ENCODE measurements at places on chromosomes 7 and 10.

- DNase-seq = peak; percentile 8
These were observed 1.3 kb downstream of the UBE2H start for GRCh38 chr7:129951226-129952085.

- DNase-seq = no peak
These were observed 12.9 kb downstream of the CALML3 start for GRCh38 chr10:5537684-5538083.

- no peak for DNase-seq
These were observed 237.7 kb downstream of the ETV1 start for GRCh38 chr7:13751766-13752165.

GRCh38 chr7:107850643-107851042, 40.3 kb upstream of the DLD start:
- no peak for DNase-seq

GRCh38 chr7:7895004-7895650, 73.5 kb upstream of the GLCCI1 start:
- no peak for DNase-seq

DNA sequence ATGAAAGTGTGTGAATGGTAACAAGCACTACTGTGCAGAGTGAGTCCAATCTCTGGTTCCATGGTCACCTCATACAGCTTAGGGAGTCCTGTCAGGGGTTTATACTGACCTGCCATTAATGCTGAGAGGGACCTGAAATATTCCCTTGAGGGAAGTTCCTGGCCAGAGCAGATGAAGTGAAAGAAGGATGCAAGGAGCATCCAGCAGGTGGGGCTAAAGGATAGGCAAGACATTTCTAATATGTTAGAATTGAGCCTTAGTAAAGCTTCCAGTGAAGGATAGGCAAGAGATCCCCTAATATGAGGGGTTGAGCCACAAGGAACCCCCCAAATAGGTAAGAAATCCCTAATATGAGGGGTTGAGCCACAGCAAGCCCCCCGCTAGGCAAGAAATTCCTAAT, 25.5 kb upstream of the FAM221A start:
- peak; percentile 12 for DNase-seq

DNA sequence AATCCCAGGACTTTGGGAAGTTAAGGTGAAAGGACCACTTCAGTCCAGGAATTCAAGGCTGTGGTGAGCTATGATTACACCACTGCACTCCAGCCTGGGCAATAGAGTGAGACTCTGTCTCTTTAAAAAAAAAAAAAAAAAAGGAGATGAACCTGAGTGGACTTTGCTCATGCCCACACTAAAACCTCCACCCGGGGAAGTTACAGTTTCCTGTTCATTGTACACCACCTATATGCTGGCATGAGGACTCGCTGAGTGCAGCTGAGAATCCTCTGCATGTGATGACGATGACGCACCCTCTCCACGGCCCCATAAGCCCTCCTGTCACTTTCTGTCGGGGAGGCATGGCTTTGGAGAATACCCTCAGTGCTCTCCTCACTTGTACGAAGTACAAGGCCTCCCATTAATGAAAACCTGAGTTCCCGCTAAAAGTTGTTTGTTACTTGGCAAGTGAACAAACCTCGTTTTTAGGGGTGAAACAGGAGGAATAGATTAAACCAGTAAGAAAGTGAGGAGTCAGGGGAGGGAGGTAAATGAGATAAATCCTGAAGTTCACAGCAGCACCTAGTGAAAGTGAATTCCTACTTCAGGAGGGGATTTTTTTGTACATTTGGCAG, 15.9 kb downstream of the TMEM176B start:
- no peak for DNase-seq

GRCh38 chr7:135253851-135254771, 20.5 kb downstream of the STRA8 start:
- DNase-seq = peak; percentile 68

DNA sequence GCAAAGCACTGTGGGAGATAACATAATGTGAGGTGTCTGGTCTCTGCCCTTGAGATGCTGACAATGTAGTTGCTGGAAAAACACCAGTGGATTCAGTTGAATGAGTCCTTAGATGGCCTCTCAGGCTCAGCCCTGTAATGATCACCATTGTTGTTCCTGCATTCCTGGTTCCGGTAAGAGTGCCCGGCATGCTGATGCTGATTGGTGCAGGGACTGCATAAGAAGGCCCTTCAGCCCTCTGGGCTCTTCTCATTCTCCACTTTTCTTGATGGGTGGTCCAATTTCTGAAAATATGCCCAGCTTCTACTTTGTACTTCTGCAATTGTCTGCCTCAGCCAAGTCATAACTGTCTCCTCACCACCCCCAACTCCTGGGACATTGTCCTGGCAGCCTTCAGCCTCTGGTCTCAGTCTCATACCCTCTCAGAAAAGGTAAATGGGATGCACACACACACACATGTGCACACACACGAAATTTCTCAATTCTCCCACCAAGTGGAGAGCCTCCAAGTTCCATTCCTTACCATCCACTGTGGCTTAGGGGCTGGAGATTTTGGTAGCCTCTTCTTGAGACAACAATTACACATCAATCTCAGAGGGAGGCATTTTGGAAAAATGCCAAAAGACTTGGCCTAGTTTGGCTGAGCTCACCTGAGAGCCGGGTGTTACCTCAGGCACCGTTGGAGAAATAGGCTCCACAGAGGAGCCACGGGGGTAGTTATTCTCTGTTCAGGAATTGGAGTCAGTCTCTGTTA, 314.9 kb downstream of the RPS24 start:
- no peak for DNase-seq

GRCh38 chr7:2163600-2164555, 68.9 kb downstream of the MAD1L1 start:
- DNase-seq = no peak

DNA sequence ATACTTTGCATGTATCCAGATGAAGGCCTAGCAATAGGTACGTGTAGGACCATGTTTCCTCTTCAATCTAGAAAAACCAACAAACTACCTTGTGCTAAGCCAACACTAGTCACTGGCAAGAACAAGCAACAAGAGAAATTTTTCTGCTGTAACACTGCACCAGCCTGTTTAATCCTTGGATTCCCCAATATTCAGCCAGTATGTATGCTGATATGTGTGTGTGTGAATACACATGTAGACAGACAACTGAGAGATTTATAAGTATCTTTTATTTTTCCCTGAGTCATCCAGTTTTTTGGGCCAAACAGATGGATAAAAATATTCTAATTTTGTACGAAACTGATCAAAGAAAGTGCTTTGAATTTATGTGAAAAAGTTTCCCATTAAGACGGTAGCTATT, 26.2 kb downstream of the GLI3 start:
- peak; percentile 35 for DNase-seq

- peak; percentile 16 for DNase-seq
These were observed 12.2 kb downstream of the UBE3C start for GRCh38 chr7:157150882-157151281.

DNA sequence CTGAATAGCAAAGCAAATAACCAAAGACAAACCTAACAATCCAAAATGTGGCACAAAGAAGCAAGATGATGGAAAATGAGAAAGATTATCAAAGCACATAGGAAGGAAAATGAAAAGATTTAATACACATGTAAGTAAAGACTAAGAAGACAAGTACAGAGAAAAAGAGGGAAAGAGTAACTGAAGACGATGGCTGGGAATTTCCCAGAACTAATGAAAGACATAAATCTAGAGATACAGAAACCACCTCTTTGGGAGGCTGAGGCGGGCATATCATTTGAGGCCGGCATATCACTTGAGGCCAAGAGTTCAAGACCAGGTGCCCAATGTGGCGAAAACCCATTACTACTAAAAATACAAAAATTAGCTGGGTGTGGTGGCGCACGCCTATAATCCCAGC, 46.8 kb downstream of the CCDC6 start:
- DNase-seq = no peak

DNA sequence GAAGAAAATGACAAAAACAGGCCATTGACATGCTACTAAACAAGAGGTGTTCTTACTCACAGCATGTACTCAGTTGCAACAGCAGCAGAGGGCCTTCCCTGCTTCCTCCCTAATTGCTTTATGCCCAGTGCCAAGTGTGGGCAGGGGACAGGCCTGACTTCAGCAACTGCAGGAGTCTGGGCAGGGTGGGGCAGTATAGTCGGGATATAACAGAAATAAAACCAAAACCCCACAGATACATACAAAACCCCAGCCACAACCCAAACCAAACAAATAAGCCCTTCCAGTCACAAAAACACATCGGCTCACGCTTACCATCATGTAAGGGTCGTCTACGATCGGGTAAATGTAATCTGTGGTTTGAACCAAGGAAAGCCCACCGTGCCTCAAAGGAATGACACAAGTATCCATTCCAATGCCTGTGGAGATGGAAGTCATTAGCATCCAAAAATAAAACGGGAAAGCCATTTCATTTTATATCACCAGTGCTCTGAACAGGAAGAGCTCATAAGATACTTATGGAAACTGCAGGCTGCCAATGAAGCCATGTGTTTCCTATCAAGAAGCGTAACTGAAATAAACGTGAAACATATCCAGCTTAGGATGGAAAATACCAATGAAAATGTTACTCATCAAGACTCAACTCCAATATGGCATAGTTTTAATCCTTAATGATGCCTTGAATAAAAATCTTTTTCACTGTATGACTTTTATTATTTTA, 9.5 kb downstream of the SEPHS1 start:
- peak; percentile 79 for DNase-seq

DNA sequence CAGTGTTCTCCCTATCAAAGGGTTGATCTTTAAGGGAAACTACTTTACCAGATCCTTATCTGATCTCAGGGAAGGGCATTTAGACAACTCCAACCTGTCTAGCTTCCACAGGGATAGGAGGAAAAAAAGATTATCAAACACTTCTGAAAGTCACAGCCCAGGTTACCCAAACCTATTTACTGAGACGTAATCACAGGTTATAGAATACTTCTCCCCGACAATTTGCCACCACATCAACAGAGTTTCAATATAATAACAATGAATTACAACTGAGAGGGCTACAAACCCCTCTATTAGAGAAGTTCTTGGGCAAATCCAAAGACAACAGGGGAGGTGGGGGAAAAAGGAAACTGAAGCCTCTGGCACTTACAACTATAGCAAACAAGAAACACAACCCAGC, 26.3 kb downstream of the CFAP70 start:
- DNase-seq = no peak

- peak; percentile 54 for DNase-seq
These were observed 20.1 kb upstream of the CABCOCO1 start for GRCh38 chr10:61642676-61643075.

- no peak for DNase-seq
These were observed 18.6 kb downstream of the OGDHL start for GRCh38 chr10:49743464-49744075.

GRCh38 chr10:125992254-125992653, 95.9 kb downstream of the FANK1 start:
- no peak for DNase-seq

GRCh38 chr10:124632064-124632531, 112.1 kb downstream of the FAM53B start:
- DNase-seq = no peak

GRCh38 chr10:122078326-122078725, 89.4 kb downstream of the TACC2 start:
- DNase-seq = no peak

GRCh38 chr10:114151486-114151885, 22.5 kb downstream of the CCDC186 start:
- DNase-seq = peak; percentile 79

DNA sequence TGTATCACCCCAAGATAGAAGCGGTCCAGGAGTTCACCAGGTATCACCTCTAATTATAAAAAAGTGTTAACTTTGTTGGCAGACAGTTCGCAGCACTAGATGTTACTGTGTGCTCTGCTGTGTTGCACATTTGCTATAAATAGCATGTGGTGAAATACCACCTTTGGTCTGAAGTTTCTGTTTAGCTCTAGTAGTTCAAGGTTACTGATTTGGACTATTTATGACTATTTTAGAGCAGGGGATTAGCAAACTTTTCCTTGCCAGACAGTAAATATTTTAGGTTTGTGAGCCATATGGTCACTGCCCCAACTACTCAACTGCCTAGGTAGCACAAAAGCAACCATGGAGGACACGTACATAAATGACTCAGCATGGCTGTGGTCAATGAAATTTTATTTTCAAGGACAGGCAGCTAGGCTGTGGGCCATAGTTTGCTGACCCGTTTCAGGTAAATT, 16.5 kb downstream of the DENND10 start:
- no peak for DNase-seq

GRCh38 chr10:113515161-113515560, 37.7 kb upstream of the HABP2 start:
- DNase-seq = no peak

DNA sequence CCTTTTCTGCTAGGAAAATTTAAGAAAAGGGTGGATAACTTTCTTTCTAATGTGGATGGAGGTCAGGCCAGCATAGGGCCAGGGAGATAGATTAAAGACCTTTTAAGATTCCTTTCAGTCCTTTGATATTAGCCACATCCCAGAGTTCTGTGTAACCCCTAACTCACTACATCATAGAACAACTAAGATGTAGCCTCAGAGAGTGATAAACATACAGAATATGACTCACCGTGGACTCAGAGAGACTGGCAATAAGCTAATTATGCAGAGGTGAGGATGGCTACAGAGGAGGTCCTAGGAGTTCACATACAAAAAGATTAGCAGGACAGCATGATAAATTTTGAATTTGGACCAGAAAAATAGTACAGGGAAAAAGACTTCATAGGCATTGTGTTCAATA, 141.0 kb downstream of the AOAH start:
- DNase-seq = no peak

GRCh38 chr7:1246871-1247526, 14.3 kb downstream of the UNCX start:
- no peak for DNase-seq

DNA sequence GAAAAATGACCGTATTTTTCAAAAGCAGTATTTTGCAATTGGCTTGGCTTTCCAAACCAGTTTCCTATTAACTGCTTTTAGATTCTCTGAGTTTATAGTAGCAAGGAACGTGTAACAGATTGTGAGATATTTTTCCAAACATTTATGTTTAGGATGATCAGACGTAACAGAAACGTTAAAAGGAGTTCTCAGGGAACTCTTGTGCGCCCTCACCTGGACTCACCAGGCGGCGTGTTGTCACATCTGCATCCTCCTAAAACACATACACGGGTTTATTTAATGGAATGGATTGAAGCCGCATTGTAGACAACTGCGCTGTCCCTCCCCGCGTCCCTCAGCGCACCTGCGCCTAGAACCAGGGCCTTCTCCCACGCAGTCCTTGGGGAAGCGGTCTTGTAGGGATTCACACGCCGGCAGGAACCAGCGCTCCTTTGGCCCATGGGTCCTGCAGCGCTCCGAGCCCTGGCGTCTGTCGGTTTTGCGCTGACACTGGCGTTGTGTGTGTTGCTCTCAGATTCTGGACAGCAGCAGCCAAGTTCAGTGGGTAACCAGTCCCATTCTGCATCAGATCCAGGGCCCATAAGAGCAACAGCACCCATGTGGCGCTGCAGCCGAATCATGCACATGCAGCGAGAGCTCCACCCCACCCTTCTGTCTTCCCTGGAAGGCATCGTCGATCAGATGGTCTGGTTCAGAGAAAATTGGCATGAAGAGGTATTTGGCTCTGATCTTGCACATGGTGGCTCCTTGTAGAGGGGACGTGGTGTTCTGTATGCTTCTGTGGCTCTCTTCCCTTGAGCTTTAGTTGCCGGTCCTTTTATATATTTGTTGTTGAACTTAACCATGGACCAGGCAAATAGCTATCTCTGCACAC, 114.9 kb downstream of the TRRAP start:
- DNase-seq = no peak

- no peak for DNase-seq
These were observed 127.8 kb downstream of the ICA1 start for GRCh38 chr7:8134089-8134733.

All from fibroblast of skin of scalp (primary cell).